ENCODE measurements at places on chromosomes 2 and 18. TPM values are rescaled to one million over a fixed set of nuclear protein-coding genes. Genes with fewer than 3 reads are reported as not detected.

DNA sequence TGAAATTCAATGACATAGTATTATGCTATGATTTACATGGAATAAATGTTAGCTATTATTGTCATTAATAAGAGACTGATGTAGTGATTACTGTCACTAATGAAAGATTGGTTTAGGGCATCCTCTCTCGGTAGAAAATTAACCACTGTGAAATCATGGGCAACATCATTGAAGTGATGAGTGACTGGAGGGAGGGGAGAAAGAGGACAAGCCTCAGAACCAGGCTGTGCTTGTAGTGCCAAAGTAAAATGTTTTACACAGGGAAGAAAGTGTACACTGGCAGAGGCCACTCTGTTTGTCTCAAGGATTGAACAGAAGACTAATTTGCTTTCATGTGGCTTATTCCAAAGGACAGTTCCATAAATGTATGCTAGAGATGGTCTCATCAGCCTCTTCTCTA lies 456.2 kb upstream of the TCF4 start:
- no peak for DNase-seq

DNA sequence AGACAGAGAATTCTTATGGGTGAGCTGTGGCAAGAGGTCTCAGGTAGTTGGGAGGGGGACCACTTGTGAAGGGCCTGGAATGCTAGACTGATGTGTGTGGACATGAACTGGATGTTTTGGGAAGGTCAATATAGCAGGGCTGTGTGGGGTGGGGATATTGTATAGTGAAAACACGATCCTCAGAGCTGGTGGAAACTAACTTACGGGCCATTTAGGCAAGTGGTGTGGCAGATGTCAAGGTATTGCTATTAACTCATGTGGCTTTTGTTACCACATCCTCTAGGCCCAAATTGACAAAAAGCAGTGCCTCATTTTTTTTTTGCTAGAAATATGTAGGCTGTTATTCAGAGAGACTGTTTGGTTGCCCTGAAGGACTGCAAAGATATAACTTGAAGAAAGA lies 8.0 kb upstream of the GALNT1 start:
- DNase-seq = no peak

DNA sequence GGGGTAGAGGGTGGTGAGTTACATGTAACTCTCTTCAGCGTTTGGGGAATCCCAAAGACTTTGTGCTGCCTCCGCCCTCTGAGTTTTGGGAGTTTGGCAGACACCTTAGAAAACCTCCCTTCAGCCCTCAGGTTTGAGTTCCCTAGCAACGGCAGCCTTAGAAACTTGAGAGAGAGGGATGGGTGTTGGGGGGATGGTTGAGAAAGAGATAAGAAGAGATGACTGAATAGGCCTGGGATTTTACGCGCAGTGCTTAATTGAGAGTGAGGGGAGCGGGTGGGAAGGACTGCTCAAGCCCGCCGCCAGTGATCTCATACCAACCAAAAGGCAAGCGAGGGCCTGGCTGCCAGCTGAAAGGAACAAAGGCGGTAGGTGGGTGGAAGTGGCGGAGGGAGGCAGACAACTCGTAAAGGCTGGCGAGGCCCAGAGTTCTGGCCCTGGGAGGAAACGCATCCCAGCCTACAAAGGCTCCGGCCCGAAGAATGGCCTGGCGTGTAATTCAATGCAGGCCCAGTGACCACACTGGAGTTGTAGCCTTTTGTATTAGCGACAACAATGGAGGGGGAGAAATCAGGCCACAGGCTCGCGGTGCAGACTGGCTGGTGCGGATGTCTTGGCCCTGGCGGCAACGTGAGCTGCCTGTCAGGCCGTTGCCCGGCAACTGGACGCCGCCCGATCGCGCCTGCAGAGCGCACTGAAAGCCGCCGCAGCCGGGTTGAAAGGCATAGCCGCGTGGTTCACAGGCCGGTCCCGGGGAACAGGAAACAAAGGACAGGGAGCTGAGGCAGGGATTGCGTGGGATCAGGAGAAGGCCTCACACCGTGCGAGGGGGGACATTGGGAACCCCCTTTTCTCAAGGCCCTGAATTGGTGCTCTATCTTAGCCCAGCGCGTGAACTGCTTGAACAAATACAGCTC lies 39.9 kb upstream of the DARS1 start:
- no peak for DNase-seq

DNA sequence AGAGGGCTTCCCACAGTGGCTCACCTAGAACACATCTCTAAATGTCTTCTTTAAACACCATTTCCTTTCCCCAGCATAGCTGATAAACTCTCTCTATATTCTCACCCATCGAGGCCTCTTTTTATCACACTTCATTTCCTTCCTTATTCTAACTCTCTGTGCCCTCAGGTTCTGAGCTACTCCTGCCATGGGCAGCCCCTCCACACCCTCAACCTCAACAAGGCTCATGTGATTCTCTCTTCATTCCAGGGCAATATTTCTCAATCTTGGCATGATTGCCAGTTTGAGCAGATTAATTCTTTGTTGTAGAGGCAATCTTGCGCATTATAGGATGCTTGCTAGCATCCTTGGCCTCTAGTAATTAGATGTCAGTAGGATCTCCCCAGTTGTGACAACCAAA lies 999.1 kb downstream of the TSN start:
- no peak for DNase-seq

GRCh38 chr18:45793264-45793965 lies 32.1 kb upstream of the SIGLEC15 start:
- no peak for DNase-seq

GRCh38 chr18:5673616-5674015 lies 129.8 kb upstream of the EPB41L3 start:
- DNase-seq = no peak

GRCh38 chr18:39274535-39274934 lies 1708.9 kb upstream of the CELF4 start:
- no peak for DNase-seq

DNA sequence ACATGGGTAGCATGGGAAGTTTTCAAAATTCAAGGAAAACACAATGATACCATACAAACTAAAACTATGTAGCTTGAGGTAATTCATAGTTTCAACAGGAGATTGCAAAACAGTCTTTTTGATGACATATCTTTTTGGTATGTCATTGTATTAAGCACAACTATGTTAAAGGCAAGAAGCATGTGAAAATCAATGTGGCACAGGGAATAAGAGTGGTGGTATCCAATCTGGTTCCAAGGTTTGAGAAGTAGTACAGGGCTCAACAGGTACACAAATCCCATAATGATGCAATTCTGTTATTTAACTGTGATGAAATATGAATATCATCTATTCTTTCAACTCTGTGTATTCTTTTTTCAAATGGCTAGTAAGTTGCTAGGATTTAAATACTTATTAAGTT lies 16.4 kb upstream of the DLX2 start:
- no peak for DNase-seq

GRCh38 chr2:137192366-137193310 lies 427.3 kb downstream of the THSD7B start:
- DNase-seq = no peak

GRCh38 chr2:170813611-170814532 lies 2.8 kb upstream of the GAD1 start:
- no peak for DNase-seq

DNA sequence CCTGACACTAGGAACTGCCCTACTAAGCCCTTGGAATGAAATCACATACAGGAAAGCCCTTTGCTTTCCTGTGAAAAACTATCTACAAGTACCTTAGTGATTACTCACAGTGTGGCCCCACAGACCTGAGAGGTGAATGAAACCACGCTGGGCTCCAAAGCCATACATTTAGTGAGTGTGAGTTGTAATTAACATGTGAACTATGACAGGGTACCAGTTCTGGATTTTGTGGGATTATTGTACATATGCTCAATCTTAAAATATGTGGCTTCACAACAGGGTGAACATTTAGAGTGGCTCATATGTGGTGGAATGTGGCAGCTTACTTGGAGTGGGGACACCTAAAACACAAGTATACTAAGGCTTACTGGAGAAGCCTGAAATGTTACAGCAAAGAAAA lies 12.3 kb downstream of the KCTD1 start:
- DNase-seq = no peak

GRCh38 chr2:74815941-74816340 lies 18.0 kb upstream of the HK2 start:
- DNase-seq = no peak

- no peak for DNase-seq
Measured at GRCh38 chr2:111054791-111055691, 65.7 kb upstream of the BCL2L11 start.

- peak; percentile 11 for DNase-seq
Measured at GRCh38 chr2:39730685-39731302, 48.3 kb downstream of the THUMPD2 start.

- no peak for DNase-seq
Measured at GRCh38 chr2:86372641-86373502, 35.4 kb upstream of the REEP1 start.

DNA sequence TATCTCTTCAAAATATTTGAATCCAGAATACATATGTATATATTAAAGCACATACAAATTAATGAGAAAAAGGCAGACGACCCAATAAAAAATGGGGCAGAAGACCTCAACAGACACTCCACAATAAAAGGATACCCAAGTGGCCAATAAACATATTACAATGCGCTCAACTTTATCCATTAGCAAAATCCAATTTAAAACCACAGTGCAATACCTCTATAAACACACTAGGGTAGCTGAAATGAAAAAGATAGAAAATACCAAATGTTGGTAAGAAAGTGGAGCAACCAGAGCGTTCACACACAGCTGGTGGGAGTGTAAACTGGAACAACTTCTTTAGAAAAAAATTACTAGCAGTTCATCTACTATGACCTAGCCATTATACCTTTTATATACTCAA lies 75.3 kb downstream of the CCDC148 start:
- no peak for DNase-seq

GRCh38 chr2:128424406-128425171 lies 105.9 kb upstream of the HS6ST1 start:
- no peak for DNase-seq

DNA sequence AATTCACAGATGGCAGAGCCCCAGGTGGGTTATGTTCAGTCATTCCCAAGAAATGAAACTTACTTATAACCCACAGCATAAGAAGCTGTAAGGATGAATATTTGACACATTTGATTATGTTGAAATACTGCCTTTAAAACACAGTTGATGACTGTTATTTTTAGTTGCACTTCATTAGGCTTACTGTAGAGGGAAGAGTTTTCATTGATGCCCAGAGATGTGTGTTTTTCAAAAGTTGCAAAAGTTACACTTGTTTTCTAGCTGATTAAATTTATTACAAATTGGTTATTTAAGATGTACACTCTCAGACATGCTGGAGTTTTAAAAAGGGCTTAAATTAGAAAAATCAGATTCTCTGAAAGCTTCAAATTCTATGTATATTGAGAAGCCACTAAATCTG lies 506.1 kb downstream of the PARD3B start:
- no peak for DNase-seq

ARHGEF33 gene
- polyA plus RNA-seq = 0.55 TPM

G6PC2 gene
- 0.05 TPM for polyA plus RNA-seq

RNU2-63P gene
- polyA plus RNA-seq = not detected

KIAA2012 gene
- 0.05 TPM for polyA plus RNA-seq

PPP1R1C gene
- 9.0 TPM for polyA plus RNA-seq

ACKR3 gene
- polyA plus RNA-seq = 13.9 TPM

SLC30A3 gene
- 0.18 TPM for polyA plus RNA-seq

SCYGR2 gene
- polyA plus RNA-seq = not detected

HOXD3 gene
- polyA plus RNA-seq = 0.82 TPM

HOXD11 gene
- 0.09 TPM for polyA plus RNA-seq

LIMS4 gene
- 0.32 TPM for polyA plus RNA-seq
